Cardiac septum (tissue), 1 donor: ENCODE measurements at places on chromosomes 7 and 10. TPM values are rescaled to one million over a fixed set of nuclear protein-coding genes. Genes with fewer than 3 reads are reported as not detected.

DNA sequence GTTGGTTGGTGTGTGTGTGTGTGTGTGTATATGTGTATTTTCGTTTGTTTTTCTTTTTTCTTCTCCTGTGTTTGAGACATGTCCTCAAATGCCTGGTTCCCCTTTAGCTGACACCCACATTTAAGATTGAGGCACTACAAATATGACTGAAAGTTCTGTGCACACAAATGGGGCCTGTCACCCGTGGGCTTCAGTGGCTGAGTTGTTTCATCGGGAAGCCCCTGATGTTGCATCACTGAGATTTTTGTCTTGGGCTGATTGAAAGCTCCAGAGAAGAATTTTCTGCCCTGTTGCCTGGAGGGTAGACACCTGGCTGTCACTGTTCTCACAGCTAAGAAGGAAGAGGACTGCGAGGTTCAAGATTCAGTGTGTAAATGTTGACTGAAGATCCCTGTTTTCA lies 283.8 kb upstream of the C7orf33 start:
- DNase-seq, result no peak

DNA sequence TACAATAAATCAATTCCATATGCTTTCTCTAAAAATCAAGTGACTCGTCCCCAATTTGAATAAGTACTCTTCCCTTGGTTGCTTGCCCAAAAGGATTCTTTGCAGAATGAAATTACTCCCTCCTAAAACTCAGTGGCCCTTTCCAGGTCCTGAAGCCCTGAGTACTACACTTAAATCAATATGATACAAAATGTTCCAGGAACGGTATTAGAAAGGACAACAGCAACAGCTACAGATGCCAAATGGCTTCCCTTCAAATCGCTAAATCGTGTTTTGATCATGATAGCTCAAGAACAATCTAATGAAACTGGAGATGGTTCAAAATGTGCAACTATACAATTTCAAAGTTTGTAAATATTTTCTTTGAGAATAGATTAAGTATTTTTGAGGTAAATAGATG lies 59.4 kb downstream of the TPK1 start:
- no peak for DNase-seq

DNA sequence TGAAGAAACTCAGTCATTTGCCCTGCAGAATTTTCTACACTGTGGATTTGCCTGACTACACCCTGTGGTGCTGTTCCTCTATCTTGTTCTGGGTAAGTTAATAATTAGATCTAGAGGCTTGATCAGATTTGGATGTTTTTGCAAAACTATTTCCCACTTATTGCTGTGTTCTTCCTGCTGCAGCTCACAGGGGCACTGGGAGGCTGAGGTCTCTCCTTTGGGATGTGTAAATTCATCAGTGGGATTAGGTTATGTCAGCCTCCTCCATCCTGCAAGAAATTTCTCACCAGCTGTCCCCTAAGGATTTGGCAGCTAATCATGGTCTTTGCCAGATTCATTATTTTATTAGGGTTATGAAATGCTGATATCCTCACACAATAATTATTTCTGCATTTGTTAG lies 148.1 kb upstream of the ZNF32 start:
- DNase-seq, result no peak

DNA sequence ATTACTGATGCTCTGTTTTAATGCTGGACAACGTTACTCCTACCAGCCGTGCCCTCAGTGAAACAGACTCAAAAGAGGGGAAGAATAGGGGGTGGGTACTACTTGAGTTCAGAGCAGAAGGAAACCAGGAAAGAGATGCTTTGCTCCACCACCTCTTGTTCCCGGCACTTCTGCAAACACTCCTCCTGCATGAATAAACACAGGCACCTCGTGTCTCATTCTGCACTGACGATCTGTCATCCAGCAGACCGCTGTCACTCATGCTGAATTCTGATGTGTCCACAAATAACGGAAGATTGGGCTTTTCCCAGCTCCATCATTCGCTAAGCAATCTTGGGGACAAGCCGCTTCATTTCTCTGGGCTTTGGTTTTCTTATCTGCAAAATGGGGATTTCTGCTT lies 26.7 kb downstream of the YWHAG start:
- no peak for DNase-seq

- DNase-seq, result no peak
Observed at GRCh38 chr7:156157409-156158012, 345.2 kb upstream of the SHH start.

- DNase-seq, result no peak
Observed at GRCh38 chr10:116737627-116738327, 4.6 kb downstream of the HSPA12A start.

DNA sequence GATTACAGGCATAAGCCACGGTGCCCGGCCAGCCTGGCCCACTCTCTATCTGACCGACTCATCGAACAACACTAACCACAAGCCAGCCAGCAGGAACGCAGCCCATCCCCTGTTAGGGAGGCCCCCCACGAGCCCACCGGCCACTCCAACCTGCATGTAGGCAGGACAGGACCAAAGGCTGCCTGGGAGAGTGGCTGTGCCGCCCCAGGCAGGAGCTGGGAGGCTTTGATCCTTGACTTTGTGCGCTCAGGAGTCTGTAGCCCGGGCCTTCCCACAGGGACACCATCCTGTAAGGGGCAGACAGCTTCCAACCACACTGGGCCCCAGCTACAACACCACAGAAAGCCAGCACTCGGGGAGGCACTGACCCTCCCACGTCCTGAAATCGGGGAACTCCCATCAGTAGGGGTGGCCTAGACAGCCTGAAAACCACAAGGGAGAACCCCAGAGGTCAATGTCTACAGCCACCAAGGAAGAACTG lies 29.4 kb downstream of the GRID1 start:
- peak; percentile 43 for DNase-seq

DNA sequence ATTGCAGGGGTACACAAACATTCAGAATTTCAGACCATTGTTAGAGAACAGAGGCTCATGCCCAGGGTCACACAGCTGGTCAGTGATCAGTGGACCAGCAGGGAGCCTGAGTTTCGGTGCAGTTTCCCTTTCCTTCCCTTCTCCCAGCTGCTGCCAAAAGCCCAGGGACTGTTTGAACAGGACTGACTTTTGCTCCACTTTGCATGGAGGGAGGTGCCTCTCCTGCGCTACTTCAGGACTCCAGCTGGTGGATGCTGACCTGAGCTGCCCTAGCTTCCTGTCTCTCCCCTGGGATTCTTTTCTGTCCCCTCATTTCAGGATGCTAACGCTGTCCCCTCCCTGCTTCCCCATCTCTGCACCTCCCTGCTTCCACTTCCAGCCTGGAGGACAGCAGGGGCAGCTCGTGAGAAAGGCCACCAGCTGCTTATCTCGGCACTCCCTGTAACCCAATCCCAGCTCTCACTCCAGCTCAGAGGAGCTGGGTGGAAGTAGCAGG lies 14.5 kb downstream of the SH2D4B start:
- no peak for DNase-seq

GRCh38 chr7:117165656-117166055 lies 157.2 kb downstream of the WNT2 start:
- DNase-seq, result no peak

DNA sequence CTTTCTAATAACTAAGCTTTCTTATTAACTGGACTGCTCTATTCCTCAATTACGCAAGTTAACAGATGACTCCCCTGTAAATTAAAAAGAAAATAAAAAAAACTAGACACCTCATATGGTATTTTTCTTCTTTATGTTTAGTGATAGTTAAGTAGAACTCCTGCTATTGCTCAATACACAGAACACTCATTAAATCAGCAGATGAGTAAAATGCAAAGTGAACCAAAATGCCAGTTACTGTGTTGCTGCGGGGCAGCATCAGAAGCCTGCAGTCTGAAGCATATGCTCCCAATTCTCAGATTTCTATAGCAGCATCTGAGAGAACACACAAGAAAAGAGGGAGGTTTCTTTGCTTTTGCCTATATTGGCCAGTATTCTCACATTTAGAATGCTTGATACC lies 28.4 kb downstream of the CDK6 start:
- no peak for DNase-seq

DNA sequence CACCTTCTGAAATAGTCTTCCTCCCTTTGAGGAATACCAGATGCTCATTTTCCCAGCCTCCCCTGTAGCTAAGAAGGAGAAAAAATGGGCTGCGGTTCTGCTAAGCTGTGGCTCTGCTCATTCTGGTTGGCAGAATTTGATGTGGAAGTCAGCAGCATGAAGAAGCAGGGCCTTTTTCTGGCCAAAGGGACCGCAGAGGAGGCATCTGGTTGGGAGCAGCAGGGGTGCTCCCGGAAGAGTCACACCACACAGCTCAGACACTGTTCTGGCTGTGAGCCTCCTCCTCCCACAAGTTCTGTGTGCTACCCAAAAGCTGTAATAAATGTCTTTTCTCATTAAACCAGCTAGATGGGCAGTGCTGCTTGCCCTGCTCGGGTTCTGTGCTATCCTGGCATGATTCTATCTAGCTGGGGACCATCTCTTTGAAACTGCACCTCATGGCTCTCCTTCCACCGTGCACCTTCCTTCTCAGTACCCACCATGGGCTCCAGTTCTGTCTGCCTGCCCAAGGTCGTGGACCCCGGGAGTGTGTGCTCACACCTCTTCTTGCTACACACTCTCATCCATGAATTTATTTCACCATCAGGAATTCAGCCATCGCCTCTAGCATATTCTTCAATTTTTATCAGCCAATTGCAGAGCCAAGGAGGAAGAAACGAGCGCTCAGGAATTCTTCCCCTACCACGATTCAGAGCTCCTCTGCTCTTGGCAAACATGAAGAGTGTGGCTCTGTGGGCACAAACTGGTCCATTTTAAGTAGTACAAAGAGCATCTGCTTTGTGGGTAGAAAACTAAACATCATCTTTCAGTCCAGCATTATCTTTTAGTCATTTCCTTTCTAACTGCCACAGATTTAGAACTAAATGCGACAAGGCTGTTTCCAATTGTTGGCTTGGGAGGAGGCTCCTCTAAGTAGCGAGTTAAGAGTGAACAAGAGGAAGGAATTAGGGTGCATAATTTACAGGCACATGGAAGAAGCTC lies 76.9 kb downstream of the FAM171A1 start:
- no peak for DNase-seq

DNA sequence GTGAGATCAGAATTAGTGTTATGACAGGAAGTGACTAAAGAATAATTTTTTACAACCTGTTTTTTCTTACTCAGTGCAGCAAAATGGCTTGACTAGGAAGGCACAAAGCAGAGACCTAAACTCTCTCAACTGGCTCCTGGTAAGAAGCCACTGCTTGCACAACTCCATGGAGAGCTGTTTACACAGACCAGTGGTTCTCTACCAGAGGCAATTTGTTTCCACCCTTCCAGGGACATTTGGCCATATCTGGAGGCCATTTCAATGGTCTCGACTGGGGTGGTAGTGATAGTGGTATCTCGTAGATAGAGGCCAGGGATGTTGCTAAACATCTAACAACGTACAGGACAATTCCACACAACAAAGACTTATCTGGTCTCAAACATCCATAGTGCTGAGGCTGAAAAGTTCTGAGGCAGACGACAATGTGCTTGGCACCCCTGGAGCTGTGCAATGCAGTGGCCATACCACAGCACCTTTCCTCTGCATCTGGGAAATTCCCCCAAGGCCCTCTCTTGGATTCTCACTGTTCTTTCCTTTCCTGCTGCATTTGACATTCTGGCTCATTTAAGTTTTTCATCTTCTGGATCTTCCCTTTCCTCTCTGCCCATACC lies 105.4 kb upstream of the LAMB4 start:
- DNase-seq, result no peak

DNA sequence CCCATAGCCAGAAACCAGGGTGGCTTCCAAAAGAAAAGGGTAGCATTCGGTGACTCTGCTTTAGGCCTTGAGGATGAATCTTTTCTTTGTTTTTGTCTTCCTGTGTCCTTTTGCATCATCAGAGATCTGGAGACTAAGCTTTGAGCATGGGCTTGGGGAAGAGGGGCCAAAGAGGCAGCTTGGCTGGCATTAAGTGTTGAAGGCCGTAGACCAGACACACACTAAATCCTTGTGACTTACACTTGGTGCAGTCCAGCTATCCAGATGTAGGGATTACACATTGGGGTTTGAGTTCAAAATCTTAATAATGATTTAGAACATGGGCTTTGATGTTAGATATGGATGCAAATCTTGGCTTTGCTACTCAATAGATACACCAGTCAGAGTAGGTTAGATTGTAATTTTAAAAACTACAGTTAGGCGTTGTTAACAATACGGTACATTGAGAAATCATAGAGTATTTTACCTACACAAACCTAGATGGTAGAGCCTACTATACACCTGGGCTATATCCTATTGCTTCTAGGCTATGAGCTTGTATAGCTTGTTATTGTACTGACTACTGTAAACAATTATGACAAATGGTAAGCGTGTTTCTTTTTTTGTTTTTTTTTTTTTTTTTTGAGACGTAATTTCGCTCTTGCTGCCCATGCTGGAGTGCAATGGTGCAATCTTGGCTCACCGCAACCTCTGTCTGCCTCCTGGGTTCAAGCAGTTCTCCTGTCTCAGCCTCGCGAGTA lies 3.5 kb downstream of the SEPTIN7 start:
- no peak for DNase-seq

DNA sequence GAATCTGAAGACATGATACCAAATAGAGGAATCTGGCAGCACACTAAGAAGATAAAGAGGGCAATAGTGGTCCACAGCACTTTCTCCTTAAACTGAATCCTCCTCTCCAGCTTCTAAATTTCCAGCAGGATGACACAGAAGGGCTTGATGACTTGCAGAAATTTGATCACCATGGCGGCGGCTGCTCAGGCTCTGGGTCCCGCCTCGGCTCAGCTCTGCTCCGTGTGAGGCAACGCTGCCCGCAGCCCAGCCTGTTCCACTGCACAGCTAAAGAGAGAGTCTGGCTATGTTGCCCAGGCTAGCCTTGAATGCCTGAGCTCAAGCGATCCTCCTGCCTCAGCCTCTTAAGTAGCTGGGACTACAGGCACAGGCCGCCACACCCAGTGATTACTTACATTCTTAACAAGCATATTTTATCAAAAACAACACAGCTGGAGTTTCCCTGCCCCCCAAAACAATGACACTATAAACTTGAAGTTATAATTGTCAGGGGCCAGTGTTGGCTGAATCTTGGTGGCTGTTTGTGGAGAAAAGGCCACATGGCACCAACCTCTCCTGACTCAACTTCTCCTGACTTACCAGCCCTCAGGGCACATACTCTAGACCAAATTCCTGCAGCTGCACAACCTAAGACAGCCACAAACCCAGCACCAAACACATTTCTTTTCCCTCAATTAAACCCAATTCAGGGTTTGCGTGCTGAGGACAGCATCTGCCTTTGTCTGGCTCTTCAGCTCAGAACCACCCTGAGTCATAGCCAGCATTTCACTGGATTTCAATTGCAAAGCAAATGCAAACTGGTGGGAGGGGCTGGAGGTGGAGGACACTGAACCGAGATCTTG lies 11.6 kb upstream of the TNPO3 start:
- no peak for DNase-seq

DNA sequence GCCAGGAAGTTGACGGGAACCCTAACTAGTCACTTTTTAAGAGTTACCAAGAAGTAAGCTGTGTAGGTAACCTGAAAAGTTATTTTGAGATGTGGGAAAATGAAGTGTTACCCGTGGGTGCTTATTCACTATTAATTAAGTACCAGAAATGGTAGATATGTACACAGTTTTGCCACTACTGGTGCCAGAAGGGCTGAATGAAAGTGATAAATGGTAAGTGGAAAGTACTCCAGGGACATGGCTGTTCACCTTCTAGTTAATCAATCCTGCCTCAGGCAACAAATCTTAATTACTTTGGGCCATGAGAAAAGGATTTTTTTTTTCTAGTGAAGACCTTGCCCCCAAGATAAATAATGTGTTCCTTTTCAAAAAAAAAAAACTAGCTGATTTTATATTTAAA lies 15.8 kb downstream of the NET1 start:
- no peak for DNase-seq

Gene VIPR2
- 23.2 TPM for total RNA-seq

Gene NUPR2
- not detected for total RNA-seq

Gene HSPA14
- 7.3 TPM for total RNA-seq

Gene ITIH5
- 8.4 TPM for total RNA-seq

Gene LHFPL3
- total RNA-seq, result not detected

Gene STEAP1
- total RNA-seq, result 6.5 TPM

Gene ACSM6
- total RNA-seq, result 0.30 TPM

Gene PLXNA4
- 12.8 TPM for total RNA-seq

Gene SCART1
- total RNA-seq, result 1.0 TPM
